ENCODE measurements at places on chromosomes 3 and 15.

DNA sequence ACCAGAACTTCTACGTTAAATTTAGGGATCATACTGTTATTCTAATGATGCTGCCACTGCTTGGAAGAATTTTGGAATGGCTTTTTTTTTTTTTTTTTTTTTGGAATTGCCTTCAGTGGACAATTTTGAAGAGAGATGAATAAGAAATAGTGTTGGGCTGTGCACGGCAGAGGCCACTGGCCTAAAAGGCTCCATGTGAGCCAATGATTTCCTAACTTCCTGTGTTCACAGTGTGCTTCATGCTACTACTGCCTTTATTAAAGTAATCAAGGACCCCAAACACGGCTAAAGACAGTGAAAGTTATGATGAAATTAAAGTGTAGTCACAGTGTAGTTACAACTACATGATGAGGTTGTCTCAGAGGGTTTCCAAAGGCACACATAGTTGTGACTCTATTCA lies 100.8 kb upstream of the TNFAIP8L3 start:
- no peak for DNase-seq

- no peak for DNase-seq
Observed at GRCh38 chr3:42301446-42302175, 35.6 kb upstream of the CCK start.

DNA sequence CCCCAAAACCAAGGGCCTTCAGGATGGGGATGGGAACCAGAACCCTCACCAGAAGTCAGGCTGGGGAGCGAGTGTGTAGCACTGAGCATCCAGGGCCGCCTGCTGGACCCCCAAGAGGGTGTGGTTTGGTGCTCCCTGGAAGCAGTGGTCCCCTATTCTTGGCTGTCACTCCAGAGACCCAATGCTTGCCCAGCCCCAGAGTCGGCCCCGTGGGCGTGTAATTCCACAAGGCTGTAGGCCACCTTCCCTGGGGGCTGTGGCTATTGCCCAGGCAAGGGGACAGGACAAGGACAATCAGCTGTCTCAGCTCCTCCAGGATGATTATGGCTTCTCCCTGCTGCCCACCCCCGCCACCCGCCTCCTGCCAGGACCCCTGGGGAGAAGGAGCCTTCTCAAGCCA lies 14.5 kb downstream of the IGDCC3 start:
- no peak for DNase-seq

DNA sequence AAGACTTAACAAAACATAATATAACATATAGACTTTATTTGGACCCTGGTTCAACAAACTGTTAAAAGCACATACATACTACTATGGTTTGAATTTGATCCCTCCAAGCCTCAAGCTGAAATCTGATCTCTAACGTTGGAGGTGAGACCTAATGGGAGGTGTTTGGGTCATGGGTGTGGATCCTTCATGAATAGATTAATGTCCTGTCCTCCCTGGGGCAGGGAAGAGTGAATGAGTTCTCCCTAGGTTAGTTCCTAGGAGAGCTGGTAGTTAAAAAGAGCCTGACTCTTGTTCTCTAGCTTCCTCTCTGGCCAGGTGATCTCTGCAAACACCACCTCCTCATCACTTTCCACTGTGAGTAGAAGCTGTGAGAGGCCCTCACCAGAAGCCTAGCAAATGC lies 36.4 kb downstream of the CLASP2 start:
- no peak for DNase-seq

DNA sequence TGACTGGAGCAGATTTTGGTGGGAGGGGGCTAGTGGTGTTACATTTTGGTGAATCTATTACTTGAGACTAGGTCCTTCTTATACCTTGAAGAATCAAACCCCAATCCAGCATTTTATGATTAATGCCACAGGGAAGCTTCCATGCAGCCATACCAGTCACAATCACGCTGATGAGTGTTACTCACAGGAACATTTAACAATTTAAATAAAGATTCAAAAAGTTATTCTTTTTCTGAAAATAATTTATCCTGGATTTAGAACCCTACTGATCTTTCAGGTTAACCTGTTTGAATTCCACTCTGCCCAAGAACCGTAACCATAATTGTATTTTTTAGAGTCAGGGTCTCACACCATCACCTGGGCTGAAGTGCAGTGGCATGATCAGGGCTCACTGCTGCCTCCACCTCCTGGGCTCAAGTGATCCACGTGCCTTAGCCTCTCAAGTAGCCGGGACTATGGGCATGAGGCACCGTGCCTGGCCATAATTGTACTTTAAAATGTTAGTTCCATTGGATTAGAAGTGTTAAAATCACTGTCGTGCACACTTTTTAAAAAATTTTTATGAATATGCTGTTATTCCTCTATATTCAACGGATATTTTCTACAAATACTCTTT lies 929 bp upstream of the MTMR10 start:
- no peak for DNase-seq

DNA sequence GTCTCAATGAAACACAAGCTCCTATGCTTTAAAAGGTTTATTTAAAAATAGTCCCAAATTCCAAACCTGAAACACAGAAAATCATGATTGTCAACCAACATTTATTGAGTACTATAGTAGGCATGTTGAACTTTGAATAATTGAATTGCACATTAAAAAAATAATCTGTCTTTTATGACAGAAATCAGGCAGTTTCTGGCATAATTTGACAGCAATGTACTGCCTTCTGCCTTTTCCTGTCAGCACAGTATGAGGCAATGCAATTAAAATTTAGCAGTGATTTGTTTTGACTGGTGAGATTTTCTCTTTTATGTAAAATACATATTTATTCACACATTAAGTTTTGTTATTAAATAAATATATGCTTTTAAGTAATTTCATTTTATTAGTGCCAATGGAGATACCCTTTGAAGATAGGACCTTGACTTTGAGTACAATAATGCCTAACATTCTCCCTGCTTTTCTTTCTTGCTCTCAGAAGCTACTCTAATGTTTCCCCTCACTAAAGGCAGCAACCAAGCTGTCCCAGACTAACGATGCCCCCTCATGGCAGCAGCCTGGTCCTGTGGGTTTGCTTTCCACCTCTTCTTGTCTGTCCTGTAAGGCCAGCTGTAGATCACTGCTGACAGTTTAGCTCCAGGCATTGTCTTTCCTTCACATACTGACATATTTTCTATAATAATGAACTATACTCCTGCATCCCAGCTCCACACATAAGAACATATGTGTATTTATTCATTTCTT lies 346.7 kb downstream of the IL20RB start:
- no peak for DNase-seq

DNA sequence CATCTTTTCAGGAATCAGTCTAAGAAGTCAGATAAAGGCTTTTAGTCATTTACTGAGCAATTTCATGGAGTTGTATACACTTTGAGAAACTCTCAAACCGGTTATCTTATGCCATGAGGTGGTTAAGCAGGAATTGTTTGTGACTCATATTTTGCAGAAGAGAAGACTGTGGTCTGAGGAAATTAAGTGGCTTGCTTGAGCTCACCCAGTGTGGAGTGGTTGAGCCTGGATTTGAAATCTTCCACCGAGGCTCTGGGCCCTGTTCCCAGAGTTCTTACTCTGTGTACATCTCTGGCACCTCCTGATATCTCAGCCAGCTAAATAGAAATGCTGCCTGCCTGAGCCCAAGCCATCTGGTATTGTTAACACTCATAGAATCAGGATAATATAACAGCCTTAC lies 37.8 kb upstream of the BCL6 start:
- DNase-seq = no peak

DNA sequence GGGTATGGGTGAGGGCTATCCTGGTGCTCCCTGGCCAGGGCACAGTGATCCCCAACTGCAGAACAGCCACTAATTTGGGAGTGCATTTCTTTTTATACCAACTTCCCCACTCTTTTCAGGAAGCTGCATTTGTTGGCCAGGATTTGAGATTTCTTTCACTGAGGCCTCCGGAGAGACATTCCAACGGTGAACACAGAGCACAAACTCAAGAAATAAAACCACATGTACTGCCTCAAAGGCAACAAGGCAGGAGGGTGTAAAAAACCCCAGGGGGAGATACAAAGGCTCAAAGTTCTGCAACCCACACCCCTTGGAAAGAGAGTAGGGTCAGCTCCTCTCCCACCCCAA lies 65.3 kb downstream of the CPN2 start:
- DNase-seq = no peak

- no peak for DNase-seq
Observed at GRCh38 chr3:111741181-111741580, 117.9 kb upstream of the PHLDB2 start.

DNA sequence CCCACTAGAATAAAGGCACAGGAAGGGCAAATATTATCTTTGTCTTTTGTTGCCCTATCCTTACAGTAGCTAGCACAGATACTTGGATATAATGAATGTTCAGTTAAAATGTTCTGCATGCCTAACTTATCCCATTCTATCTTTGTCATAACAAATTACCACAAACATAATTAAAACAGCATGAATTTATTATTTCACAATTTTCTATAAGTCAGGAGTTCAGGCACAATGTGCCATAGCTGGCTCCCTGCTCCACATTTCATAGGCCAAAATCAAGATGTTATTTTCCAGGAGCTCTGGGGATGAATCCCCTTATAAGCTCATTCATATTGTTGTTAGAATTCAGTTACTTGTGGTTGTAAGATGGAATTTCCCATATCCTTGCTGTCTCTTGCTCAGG lies 975.5 kb downstream of the IGSF11 start:
- DNase-seq = no peak

DNA sequence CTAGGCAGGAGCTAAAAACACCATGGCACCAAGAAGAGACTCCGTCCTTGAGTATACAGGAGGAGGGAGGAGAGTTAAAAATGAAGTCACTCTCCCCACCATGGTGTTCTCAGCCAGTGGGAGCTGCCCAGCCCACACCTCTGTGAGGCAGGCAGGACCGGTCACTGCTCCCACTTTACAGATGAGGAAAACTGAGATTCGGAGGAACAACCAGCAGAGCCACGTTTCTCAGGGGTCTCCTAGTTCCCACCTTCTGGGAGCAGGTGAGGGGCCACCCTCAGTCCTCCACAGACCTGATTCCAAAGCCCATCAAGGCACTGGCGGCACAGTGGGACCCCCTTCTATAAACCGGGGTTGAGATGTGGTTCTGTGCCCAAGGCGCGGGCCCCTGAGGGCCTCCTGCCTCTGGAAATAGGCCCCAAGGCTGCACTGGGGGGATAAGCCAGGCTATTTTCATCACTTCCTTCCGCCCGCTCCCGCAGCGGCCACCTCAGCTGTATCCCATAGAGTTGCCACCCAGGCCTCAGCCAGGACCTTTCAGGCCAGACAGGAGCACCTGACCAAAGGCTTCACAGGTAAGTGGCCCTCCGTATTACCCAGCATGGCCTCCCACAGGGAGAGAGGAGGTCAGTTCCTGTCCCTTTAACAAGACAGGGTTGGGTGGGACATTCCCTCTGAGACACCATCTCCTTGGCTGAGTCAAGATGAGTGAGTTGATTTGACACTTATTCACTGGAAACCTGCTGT lies at the start of gene GP9:
GP9 (plus strand) TSS at position 504 of the 747 bp plus-strand sequence. CDS start 961 bp downstream, outside the sequence.
- no peak for DNase-seq

DNA sequence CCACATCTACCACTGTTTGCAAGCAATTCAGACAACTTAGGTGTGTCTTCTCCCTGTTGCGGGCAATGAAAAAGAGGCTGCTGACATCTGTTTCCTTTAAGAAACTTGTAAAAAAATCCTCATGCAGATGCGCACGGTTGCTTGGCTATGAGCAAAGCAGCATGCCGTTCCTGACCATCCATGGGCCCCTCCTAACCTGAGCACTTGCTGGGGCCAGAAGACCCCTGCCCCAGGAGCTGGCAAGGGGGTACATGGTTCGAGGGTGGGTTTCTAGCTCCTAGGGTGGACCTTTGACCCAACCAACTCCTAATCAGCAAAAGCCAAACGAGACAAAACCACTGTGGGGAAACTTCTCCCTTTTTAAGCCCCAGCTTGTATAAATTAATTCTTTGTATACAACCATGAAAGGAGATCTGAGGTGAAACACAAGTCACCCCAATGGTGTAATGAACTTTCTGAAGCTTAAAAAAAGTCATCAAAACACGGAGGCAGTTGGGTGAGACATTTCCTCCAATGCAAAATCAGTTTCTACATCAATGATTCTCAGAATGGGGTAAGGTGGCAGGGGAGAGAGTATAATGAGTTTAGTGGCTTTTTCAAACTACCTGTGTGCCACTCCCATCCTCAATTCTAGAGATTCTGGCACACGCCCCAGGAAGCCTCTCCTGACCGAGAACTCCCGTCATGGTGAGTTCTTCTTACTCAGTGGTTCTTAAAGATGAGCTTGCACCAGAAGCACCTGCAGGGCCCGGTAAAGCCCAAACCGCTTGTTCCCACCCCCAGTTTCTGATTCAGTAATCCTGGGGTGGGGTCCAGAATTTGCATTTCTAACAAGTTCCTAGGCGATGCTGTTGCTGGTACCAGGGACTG lies 44.1 kb downstream of the CPN2 start:
- DNase-seq = no peak

DNA sequence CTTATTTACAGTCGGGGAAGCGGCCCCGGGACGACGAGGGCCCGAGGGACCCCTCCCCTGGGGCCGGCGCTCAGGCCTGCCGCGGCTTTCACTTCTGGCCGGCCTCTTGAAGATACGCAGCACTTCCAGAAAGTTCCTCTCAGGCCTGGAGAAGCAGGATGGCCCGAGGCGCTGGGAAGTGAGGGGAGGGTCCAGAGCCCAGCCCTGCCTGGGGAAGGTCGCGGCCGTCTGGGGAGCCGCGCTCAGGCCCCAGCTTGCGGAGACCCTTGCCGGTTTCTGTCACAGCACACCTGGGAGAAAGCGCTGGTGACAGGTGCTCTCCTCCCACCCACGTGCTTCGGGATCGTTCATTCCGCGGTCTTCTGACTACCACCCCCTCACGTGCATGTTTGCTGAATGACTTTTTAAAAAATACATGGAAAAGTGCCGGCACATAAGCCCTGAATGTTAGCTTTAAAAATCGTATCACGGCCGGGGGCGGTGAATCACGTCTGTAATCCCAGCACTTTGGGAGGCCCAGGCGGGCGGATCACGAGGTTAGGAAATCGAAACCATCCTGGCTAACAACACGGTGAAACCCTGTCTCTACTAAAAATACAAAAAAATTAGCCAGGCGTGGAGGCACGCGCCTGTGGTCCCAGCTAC lies 727 bp upstream of the TM2D3 start:
- DNase-seq = no peak

DNA sequence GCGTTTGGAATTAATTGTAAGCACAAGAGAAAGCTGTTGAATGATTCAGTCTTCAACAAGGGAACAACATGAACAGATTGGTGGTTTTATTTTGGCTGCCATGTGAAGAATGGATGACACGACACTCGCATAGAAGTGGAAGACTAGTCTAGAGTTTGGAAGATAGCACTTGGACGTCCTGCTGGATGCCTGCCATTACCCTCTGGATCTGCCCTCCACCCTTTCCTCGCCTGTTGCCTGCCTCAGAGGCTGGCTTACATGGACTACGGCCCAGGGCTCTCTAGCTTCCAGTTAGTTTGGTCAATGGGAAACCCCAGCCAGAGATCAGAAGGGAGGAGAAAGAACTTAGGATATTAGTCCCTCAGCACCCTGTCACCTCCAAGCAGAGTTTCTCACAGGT lies 493.5 kb downstream of the FHIT start:
- no peak for DNase-seq

GRCh38 chr3:62954580-62954979 lies 79.4 kb upstream of the CADPS start:
- DNase-seq = no peak

GRCh38 chr3:46576-46975 lies 150.0 kb upstream of the CHL1 start:
- no peak for DNase-seq

Measured in stimulated activated CD4-positive, alpha-beta T cell treated with anti-CD3 and anti-CD28 coated beads, Interleukin-1b, Interleukin-23, amount 100 ng/mL, for 1 hour (primary cell).